Renal pelvis (tissue), 12 donors: ENCODE measurements at places on chromosomes 11 and 22. TPM values are rescaled to one million over a fixed set of nuclear protein-coding genes. Genes with fewer than 3 reads are reported as not detected.

GRCh38 chr11:27812341-27812740 is 112.1 kb upstream of the BDNF start:
- no peak for DNase-seq

DNA sequence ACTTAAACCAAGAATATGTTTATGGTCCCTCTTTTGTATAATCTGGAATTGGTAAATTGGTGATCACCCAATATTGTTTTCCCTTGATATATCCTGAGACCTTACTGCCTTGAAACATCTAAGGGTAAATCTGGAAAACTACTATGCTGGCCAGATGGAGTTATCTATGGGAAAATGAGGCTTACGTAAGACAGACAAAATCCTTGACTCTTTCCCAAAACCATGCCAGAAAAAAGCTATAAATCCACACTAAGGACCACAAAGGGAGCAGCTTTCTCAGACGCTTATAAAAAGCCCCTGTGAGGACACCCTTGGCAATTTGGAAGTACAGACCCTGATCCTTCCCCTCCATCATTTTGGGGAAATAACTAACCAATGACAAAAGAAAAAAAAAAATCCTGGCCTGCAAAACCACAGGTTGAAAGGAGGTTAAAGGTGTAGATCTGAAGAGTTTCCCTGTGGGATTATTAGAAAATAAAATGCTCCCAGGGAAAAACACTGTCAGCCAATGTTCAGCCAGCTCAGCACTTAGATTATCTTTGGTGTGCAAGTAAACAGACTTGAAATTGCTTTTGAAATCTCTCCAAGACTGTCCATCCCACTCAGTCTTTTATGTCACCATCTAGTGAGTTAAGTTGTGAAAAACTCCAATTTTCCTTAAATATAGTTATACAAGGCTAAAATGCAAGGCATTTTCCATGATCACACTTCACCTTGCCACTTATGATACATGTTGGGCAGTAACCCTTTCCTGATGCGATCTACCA is 6.6 kb upstream of the AMBRA1 start:
- no peak for DNase-seq

GRCh38 chr22:41513391-41513790 is 30.9 kb downstream of the POLR3H start:
- DNase-seq = no peak

- no peak for DNase-seq
Observed at GRCh38 chr11:113649311-113649710, 56.8 kb downstream of the TMPRSS5 start.

DNA sequence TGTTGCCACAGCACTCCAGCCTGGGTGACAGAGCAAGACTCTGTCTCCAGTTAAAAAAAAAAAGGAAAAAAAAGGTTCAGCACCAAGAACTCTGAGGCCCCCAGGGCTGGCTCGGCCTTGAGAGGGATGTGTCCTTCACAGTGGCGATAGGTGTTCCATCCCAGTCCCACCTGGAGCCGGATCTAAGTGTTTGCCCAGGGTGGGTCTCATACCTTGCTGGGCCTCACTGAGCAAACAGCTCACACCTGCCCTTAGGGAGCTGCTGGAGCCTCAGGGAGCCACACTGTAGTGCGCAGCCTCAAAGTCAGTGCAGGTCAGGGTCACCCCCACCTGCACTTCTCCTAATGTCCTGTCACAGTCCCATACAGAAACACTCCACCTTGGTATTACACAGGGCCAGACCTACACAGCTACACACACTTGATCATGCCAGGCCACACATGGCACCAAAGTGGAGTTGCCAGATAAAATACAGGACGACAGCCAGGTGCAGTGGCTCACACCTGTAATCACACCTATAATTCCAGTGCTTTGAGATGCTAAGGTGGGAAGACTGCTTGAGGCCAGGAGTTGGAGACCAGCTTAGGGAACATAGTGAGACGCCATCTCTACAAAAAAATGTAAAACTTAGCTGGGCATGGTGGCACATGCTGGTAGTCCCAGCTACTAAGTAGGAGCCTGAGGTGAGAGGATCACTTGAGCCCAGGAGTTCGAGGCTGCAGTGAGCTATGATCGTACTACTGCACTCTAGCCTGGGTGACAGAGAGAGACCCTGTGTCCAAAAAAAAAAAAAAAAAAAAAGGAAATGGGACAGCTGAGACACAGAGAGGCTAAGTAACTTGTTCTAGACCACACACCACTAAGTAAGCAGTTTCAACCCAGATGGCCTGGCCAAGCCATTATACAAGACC is 7.3 kb downstream of the STARD10 start:
- DNase-seq = no peak

GRCh38 chr11:36235750-36236149 is 53.5 kb downstream of the COMMD9 start:
- DNase-seq = no peak

- DNase-seq = no peak
Observed at GRCh38 chr11:64863391-64864060, 14.9 kb downstream of the EHD1 start.

DNA sequence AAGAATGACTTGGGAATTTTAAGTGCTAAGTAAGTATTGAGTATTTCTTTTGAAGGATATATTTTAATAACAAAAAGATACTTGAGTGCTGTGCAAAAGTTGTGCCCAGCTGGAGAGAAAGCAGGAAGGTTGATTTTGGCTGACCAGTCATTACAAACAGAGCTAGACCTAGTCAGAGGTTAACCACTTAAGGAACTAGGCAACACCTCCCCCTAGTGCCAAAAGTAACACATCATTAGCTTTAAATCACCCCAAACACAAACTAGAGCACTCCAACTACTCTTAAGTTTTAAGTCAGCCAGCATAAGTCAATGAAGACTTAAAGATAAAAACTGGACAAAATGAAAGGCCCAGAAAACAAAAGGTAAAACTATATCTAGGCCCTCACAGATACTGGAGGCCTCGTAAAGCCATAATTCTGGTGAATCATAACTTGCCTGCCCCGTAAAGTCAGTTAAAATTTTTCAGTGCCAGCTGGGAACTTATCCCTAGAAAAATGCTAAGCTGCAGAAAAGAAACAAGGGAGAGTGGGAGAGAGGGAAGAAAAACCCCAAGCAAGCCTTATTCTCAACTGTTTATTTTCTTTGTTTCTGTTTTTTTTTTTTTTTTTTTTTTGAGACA is 4.6 kb downstream of the TMEM9B start:
- DNase-seq = peak; percentile 76

- DNase-seq = no peak
Observed at GRCh38 chr22:23784215-23784732, 2.5 kb upstream of the SMARCB1 start.

DNA sequence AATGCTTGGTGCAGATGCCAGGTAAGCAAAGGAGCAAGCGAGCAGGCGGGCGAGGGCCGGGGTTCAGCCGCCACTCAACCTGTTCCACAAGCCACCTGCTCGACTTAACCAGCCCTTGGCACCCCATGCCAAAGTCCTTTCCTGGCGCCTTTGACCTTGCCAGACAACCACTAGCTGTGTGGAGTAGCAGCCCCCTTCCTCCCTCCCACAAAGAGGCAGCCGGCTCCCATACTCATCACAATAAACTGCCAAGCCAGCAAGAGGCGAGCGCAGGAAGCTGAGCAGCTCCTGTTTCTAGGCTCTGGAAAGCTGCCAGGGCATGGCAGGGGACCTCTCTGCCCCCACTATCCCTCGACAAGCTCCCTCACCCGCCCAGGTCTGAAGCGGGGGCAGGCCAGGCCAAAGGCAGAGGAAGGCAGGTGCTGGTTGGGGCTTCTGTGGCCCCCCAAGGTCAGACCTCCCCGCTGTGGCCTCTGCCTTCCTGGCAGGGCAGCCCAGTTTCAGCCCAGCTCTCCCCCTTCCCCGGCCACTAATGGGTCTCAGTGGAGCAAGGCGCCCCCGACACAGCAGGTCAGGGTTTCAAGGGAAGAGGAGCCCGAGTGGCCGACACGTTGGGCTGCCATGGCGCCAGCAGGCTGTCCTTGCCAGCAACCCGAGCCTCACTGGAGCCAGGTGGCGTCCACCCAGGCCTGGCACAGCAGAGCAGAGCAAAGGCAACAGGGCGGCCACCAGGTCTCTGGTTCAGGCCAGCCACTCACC is 15.3 kb downstream of the MACROD1 start:
- DNase-seq = no peak

DNA sequence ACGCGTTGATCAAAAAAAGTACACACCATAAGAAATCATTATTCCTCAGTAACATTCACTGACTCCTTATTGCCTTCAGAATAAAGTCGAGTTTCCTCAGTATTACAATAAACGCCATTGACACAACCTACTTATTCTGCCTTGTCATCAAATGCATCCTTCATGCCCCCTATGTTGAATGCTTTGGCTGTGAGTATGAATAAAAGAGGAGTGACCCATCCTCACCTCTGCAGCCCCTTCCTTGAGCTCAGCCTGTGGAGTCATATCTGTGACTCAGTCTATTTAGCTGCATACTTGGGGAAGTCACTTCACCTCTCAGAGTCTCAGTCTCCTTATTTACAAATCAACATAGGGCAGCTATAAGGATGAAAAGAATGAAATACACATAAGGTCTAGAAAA is 65.1 kb downstream of the USP35 start:
- DNase-seq = no peak

- DNase-seq = no peak
Observed at GRCh38 chr11:16859651-16860050, 121.2 kb downstream of the C11orf58 start.

- no peak for DNase-seq
Observed at GRCh38 chr11:15617126-15617525, 502.4 kb downstream of the INSC start.

DNA sequence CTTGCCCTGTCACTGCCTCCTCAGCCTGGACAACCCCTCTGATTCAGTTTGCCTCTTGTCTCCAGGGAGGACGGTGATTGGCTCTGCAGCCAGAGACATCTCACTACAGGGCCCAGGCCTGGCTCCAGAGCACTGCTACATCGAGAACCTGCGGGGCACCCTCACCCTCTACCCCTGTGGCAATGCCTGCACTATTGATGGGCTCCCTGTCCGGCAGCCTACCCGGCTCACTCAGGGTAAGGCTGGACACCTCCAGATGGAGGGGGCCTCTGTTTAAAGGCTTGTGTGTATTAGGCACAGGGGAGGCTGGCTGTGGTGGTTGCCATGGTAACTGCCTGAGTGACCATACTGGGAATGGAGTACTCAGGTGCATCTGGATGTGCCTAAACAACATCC is 8.6 kb downstream of the PHLDB1 start:
- DNase-seq = no peak

DNA sequence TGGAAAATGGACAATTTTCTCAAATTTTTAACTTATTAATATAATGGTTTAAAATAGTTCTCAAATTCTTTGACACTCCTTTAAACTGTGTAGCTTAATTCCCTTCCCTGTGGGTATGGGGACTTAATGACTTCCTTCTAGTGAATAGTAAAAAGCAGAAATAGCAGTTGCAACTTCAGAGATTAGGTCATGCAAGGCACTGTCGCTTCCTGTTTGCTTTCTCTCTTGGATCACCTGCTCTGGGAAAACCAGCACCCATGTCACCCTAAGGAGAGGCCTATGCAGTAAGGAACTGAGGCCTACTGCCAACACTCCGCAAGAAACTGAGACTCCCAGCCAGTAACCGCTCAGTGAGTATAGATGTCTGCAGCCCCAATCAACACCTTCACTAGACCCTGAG is 5.5 kb upstream of the PANX3 start:
- no peak for DNase-seq

- no peak for DNase-seq
Observed at GRCh38 chr11:40506226-40506625, 953.2 kb downstream of the LRRC4C start.

DNA sequence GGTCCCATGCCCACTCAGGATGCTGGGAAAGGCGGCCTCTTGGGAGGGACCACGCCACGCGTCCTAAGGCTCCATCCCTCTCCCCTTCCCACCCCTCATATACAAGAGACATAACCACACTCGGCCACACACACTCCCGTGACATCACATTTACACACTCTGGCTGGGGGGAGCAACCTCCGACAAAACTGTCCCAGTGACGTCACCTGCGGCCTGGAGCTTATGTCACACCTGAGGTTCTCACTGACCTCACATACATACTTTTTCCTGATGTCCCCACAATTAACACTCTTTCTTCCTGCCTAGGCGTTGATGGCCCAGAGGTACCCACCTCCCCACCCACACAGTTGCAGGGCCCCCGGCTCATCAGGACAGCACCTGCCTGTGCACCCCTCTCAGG is 1.9 kb downstream of the ELFN2 start:
- no peak for DNase-seq

GRCh38 chr11:110519796-110520195 is 90.0 kb downstream of the FDX1 start:
- DNase-seq = no peak

- DNase-seq = no peak
Observed at GRCh38 chr11:45648931-45649330, 16.5 kb downstream of the CHST1 start.

- DNase-seq = no peak
Observed at GRCh38 chr11:44559207-44559939, 6.1 kb upstream of the CD82 start.

DNA sequence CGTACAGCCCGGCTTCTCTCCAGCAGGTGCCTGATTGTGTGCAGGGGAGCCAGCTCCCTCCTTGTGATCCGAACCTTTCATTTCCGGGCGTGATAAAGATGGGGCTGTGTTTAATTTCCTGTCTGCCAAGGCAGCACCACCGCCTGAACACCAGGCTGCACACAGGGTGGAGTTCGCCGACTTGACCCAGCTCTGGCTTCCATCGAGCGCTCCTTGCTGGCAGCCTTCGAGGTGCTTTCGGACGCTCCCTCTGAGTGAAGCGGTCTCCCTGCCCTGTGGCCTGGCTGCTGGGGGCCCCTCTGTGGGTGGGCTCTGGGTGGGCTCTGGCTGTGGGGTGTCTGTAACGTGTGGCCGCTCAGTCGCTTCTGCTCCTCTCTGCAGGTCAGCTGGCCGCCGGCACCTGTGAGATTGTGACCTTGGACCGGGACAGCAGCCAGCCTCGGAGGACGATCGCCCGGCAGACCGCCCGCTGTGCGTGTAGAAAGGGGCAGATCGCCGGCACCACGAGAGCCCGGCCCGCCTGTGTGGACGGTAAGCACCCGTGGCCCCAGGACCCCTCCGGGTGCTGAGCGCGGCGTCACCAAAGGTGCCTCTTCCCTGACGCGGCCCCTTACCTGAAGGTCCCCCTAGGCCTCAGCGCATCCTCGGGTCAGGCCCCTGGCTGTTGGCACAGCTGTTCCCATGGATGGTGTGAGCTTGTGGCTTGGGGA is 1181.3 kb downstream of the BRD1 start:
- DNase-seq = no peak

- peak; percentile 80 for DNase-seq
Observed at GRCh38 chr11:44950625-44951476, at the start of gene TP53I11. TP53I11 (minus strand) TSS chr11:44950883; CDS start chr11:44938335, 12,548 bp downstream.

The CCDC157 gene
- polyA plus RNA-seq = 6.6 TPM

The RBFOX2 gene
- 126 TPM for polyA plus RNA-seq

The SLC37A2 gene
- 2.0 TPM for polyA plus RNA-seq

The ACCS gene
- polyA plus RNA-seq = 55.0 TPM

The PANX3 gene
- polyA plus RNA-seq = not detected

The AMBRA1 gene
- polyA plus RNA-seq = 26.6 TPM

The THY1 gene
- polyA plus RNA-seq = 70.5 TPM

The GAB4 gene
- 0.14 TPM for polyA plus RNA-seq

The SPINDOC gene
- polyA plus RNA-seq = 43.1 TPM

The C11orf65 gene
- polyA plus RNA-seq = 2.2 TPM

The MICALL1 gene
- polyA plus RNA-seq = 36.9 TPM

The MRGPRF gene
- polyA plus RNA-seq = 28.6 TPM

The PIWIL4 gene
- 4.1 TPM for polyA plus RNA-seq

The CEP126 gene
- polyA plus RNA-seq = 7.3 TPM

The ZNF70 gene
- 6.1 TPM for polyA plus RNA-seq

The MMP7 gene
- polyA plus RNA-seq = 29.0 TPM
